GM03348 (cell line): ENCODE measurements at places on chromosomes 3 and 15.

DNA sequence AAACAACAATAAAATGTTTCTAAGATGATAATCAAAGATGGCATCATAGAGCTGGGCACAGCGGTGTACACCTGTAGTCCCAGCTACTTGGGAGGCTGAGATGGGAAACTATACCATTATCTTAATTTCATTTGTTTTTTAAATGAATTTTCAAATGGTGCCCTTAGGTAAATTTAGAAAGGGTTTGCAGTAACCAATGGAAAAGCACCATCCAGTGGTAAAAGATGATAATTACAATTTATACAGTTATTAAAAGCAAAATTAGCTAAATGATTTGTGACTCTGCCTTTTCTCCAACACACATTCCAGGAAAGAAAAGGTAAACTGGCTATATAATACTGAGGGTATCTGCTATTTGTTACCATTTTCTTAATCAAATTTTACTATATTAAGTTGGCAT lies 14.4 kb upstream of the ANKRD28 start:
- DNase-seq: peak; percentile 54

DNA sequence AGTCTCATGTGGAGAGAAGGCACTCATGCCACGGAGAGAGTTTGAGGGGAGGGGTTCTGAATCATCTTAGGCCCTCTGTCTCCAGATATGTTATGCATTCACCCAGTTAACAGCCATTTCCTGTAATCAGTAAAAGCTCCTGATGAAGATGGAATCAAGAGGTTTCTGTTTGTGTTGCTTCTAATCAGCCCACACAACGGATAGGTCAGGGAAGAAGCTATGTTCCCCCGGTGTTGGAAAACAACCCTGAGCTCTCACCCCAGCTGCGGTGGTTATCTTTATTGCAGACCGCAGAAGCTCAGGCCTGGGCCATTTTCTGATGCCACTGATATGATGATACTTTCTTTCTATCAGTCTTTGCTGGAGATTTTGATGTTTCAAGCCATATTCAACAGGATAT lies 338.5 kb upstream of the ONECUT1 start:
- no peak for DNase-seq

GRCh38 chr3:81980596-81981494 lies 219.4 kb upstream of the GBE1 start:
- no peak for DNase-seq

DNA sequence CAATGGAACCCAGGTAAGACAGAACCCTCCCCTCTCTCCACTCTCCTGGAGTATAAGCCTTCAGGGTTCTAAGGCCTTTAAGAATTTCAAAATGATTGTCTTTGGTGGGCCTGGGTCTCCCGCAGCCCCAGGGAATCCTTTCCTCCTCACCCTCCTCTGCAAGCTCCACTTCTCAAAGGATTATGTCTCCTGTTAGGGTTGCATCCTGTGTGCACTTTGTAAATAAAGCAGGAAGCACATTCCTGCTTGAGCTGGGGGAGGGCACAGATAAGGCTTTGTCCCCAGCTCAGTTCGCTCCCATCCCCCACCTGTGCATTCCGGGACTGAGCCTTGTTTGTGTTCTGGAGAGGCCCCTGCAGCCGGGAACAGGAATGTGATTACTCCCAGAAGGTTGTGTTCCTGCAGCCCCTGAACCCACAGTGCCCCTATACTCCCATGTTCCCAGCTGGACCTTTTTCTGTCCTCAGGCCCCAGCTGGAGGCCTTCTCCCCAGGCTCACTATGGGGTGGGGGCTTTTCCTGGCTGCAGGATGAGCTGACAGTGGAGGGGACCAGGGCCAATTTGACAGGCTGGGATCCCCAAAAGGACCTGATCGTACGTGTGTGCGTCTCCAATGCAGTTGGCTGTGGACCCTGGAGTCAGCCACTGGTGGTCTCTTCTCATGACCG lies 9.5 kb downstream of the TYRO3 start:
- no peak for DNase-seq

DNA sequence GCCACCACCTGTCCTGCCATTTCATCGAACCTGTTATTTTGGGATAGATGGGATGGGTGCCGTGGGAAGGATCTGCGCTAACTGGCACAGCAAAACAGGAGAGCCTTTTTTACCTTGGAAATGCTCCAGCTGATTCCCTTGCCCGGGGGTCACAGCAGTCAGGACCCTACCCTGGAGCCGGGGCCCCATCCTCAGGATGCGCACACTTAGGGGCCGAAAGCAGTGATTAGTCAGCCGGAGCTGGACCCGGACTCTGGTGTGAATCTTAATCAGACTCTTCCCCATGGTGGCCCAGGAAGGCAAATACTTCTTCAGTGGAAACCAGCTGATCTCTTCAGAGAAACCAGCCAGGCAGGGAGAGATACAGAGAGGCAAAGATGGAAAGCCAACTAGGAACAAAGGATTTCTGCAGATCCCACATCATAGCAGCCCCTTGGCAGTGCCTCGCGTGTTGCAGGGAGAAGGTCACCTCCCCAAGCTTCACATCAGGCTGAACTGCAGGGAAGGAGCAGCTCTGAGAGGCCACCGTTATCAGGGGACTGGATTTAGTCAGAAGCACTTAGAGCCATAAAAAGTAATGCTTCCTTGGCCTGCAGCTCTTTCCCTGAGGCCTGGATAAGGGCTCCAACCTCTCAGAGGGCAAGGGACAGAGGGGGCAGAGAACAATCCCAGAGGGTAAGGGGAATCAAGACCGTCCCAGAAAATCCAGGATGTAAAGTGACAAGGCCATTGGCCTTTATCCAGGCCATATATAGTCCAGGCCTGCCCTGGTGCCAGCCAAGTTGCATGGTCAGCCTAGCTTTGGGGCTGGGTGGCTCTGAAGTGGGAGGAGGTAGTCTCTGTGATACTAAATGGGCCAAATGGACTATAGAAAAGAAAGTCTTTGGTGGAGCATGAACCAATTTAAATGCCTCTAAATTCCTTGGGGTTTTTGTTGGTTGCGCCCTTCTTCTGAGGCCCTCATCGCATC lies 52.9 kb downstream of the WDR76 start:
- DNase-seq: no peak

DNA sequence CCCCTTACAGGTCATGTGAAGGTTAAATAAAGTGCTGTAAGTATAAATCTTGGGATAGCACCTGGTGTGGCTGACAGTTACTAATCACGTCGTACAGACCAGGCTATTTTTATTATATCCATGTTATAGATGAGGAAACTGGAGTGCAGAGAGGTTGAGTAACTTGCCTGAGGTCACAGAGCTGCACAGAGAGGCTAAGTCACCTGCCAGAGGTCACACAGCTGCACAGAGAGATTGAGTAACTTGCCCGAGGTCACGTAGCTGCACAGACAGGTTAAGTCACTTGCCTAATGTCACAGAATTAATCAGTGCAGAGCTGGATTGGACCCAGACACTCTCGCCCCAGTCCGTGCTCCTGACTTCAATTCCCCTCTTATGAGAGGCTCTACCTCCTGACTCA lies 171.5 kb downstream of the NUP210 start:
- no peak for DNase-seq

DNA sequence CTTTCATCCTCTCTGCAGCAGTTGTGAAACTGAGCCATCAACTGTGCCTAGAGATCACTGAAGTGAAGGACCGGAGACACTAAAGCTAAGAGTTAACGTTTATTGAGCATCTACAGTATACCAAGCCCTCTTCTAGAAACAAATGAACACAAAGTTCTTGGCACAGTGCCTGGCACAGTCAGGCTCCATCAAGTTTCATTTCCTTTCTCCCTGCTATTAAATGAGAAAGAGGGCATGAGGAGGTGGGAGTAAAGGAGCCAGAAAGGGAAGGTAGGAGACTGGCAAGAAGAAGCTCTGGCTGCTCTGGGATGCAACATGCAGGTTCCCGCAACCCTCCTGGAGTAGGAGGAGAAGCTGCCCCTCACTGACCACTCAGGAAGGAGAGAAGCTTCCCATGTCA lies 30.6 kb downstream of the CYP19A1 start:
- DNase-seq: no peak

DNA sequence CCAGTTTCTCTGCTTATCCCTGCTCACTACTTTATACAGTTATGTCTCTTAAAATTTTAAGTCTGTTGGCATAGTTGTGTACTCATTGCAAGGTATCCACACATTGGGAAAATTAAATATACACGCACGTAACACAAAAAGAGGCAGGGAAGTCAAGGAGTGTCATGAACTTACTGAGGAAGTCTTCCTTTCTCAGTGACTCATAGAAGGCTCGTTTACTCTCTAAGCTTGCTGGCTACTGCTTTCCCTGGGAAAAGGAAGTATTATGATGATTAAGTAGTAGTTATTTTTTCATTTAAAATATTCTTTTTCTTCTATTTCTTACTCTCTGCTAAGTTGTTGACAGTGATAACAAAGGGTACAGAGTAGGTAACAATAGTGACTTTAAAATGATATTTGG lies 287.3 kb downstream of the UBE2E2 start:
- peak; percentile 48 for DNase-seq

GRCh38 chr3:9172851-9173321 lies 76.6 kb downstream of the SRGAP3 start:
- DNase-seq: peak; percentile 49

- no peak for DNase-seq
These were observed 30.5 kb upstream of the PRSS50 start for GRCh38 chr3:46748170-46748569.

DNA sequence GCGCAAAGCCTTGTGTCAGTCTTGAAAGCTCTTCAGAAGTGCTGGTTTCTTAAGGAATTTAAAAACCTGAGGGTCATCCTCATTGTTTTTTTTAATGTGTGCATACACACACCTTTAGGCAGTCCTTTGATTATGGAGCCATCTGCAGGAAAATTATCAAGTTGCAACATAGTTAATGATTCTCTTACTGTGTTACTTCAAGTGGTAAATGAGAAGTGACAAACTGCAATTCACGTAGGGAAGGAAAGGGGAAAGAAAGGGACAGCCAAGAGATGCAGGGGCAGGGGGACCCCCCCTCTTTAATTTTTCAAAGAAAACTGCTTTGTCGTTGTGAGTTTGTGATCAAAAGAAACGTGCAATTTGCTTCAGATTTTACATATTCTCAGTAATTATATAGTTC lies 162.4 kb upstream of the CGNL1 start:
- DNase-seq: peak; percentile 27

DNA sequence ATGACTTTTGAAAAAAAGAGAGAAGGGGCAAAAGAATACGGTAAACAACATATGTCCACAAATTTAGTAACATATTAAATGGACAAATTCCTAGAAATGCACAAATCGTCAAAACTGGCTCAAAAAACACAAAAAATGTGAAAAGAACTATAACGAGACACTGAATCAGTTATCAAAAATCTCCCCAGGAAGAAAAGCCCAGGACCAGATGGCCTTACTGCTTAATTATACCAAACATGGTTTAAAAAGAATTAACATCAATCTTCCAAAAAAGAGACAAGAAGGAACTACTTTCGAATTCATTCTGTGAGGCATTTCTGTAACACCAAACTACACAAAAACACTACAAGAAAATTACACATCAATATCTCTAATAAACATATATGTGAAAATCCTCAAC lies 117.4 kb downstream of the STAG1 start:
- DNase-seq: no peak

GRCh38 chr15:66117841-66118240 lies 135.7 kb downstream of the MEGF11 start:
- DNase-seq: no peak

DNA sequence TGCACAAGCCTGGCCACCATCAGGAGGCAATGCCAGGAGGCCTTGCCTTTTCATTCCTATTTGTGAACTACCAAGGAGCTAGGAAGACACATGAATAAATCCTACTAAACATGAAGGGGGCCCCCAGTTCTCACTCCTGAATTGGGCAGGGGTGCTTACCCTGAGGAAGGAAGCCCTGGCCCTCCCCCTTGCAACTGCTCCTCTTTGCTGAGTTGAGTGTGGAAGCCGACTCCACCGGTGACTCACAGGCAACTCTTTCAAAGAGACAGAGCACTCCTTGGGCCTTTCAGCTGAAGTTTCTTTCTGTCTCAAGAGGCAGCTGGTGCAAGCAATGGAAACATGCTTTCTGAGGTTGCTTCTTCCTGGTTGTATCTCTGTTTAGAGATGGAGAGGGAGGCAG lies 1.7 kb downstream of the GABRG3 start:
- no peak for DNase-seq

DNA sequence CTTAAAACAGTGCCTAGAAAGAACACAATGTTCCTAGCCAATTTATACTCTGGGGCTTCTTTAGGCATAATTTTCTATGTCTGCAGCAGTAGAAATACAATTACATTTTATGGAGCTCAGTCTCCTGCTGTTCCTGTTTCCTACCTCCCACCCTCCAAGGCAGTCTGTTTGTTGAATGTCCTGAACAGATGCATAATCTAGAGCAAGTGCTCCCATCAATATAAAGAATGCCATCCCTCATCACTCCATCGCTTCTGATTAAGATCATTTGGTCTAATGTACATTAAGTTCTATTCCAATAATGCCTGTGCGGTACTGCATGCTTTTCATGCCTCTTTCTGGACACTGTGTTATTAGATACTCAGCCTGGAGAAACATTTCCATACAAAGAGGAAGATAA lies 869.8 kb upstream of the CFAP20DC start:
- no peak for DNase-seq
